Glomerular endothelial cell (primary cell): ENCODE measurements at places on chromosomes 5 and 9. TPM values are rescaled to one million over a fixed set of nuclear protein-coding genes. Genes with fewer than 3 reads are reported as not detected.

GRCh38 chr9:131235480-131235851 is 40.8 kb downstream of the FAM78A start:
- no peak for DNase-seq

DNA sequence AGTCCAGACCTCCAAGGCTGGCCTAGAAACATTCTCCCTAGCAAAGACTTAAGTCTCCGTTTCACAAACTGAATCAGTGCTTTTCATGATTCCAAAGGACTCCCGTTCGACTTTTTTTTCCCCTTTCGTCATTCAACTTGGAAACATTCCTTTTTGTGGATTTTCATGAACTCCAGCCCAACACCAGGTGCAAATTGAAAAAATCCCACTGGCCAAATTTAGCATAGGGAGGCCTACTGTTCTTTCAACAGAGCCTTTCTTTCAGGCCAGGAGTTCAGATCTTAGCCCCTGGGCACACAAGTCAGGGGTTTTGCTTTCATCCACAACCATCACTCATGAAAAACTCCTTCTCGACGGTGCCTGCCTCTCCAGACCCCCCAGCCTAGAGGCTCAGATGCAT is 285.3 kb downstream of the PIK3R1 start:
- no peak for DNase-seq

DNA sequence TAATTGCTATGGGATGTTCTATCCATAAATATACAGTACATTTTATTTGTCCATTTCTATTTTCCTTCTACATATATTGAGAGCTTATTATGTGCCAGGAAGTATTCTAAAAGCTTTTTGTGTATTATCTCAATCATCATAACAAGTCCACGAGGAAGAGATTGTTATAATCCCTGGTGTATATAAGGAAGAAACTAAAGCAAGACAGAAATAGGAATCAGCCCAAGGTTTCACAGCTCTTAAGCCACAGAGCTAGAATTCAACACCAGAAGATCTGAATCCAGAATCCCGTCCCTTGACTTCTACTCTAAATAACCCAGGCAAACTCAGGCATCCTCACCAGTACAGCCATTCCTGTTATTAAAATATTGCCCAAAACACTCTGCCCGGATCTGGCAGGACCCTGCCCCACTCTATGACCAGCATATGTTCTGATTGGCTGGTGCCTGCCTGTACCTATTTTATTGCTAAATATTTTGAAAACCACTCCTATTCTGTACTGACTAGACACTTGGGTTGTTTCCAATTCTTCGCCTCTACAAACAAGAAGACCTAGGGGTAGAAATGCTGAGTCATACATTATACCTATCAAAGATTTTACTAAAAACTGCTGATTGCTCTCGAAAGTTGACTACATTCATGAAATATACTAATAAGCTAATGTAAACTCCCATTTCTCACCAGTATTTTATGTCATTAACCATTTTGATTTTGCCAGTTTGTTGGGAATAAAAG is 297.4 kb downstream of the ENC1 start:
- no peak for DNase-seq

Gene APC
- total RNA-seq = 43.4 and 53.7 TPM in 2 replicates
